ENCODE measurements at places on chromosomes 7 and 10. TPM values are rescaled to one million over a fixed set of nuclear protein-coding genes. Genes with fewer than 3 reads are reported as not detected.

- DNase-seq = no peak
Observed at GRCh38 chr10:86785968-86786367, 29.5 kb downstream of the BMPR1A start.

ZDHHC16 gene
- 49.2 TPM for total RNA-seq

- no peak for DNase-seq
Observed at GRCh38 chr10:72509206-72509799, 116.6 kb downstream of the MICU1 start.

PIK3CG gene
- total RNA-seq = 13.4 TPM

- DNase-seq = no peak
Observed at GRCh38 chr10:29555746-29556481, 78.9 kb downstream of the SVIL start.

DNA sequence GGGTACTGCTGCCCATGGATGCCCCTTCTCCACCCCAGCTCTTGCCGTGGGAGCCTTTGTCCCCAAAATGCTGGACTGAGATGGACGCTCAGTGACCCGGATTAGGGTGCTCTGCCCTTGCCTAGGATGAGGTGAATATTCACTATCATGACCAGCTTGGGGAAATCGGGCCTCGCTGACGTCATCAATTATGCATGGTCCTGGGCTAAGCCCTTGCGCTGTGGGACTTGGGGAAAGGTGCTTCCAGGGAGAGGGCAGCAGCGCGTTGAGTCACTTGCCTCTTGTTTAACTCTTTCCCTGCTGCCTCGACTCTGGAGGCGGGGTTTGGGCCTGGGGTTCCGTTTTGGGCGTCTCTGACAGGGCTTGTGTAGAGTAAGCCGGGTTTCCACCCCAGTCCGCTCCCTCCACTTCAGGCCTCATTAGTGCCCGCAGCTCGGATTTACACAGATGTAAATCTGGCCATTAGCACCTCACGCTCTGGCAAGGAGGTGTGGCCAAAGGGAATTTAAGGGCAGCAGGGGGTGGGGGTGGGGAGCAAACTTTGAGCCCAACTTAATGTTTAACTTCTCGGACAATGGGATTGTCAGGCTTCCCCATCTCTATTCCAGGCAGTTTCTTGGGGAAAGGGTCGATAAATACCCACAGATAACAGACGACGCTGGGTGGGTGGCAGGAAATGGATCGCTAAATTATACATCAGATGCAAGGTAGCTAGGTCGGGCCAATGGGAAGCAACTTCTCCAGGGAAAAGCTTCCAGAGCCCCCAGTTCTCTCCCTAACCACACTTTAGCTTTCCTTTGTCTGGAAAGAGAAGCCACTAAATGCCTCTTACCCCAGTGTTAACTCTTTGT, 51.3 kb upstream of the TCF7L2 start:
- DNase-seq = no peak

DNA sequence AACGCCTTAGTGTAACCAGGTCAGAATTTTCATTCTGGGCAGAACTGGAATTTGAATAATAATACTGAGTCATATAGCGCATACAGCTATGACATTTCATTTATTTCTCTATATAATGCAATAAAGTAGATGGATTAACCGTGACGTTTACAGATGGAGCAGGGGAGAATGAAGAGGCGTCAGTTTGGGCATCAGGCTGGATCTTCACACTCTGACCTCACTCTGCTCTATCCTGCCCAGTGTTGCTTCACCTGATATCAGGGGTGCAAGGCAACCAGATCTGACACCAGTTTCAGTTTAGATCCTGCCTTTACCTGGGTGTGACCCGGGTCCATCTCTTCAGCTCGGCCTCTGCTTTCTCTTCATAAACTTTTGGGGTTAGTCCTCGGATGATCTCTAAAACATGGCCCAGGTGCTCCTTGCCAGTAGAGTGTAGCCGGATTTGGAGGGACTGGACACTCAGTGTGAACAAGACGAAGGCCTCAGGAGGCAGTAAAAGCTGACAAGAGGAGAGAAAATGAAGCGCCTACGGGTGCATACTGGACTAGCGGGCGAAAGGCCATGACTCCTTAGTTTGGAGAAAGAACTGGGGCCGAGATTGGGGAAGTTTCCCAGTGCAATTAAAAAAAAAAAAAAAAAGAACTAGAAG, 1.4 kb upstream of the ZYX start:
- DNase-seq = no peak

- no peak for DNase-seq
Observed at GRCh38 chr10:73840056-73840402, 28.6 kb upstream of the NDST2 start.

DNA sequence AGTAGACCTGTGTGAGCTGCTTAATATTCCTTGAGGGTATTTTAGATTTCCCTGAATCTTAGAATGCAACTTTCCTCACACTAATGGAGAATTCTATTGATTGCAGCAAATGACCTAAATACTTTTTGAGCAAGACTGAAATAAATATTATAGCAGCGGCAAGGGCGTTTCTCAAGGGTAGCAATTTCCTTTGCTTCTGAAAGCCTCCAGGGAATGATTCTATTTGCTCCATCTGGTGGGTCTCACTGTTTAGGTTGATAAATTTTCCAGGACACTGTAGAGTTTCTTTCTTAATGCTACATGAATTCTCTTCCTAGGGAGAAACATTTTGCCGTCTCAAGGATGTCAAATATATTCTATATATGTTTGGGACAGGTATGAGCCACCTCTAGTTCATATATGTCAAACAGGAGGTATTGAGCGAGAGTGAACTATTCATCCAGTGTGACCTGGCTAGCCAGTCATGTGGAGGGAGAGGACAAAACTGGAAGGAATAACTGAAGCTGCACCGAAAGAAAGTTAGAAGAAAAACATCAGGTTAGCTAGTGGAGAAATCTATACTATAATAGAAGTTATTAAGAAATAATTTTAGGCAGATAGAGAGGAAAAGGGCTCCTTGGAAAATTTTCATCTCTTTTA, 57.9 kb upstream of the FZD8 start:
- DNase-seq = no peak

GRCh38 chr10:78915190-78915518, 153.6 kb upstream of the ZMIZ1 start:
- DNase-seq = peak; percentile 67

DNA sequence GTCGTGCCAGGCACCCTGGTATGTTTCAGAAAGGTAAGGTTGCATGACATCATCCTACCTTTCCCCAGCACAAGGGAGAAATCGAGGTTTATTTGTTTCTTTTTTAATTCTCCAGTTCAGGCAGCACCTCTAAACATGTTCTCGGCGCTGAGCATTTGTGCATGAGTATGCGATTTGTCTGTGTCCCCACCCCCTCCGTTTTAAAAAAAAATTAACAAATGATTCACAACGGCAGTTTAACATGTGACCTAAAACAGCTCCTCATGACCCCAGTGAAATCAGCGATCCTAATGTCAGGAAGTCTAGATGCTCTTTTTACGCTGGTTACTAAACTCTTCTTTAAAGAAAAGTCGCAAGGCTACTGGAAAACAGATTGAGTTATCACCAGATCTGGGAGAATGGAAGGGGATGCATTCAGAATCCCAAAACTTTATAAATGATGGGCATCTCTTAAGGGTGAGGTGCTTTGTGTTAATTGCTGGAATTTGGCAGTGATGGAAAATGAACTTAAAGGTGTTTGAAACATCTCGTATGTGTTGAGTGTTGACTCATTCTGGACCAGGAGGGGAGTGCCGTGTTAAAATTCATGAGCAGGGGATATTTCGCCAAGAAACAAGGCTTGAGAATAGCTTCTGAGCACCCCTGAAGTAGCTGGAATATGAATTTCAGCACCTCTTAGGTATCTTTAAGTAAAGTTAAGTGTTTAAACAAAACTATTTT, 106.8 kb upstream of the PDCD4 start:
- no peak for DNase-seq

DNA sequence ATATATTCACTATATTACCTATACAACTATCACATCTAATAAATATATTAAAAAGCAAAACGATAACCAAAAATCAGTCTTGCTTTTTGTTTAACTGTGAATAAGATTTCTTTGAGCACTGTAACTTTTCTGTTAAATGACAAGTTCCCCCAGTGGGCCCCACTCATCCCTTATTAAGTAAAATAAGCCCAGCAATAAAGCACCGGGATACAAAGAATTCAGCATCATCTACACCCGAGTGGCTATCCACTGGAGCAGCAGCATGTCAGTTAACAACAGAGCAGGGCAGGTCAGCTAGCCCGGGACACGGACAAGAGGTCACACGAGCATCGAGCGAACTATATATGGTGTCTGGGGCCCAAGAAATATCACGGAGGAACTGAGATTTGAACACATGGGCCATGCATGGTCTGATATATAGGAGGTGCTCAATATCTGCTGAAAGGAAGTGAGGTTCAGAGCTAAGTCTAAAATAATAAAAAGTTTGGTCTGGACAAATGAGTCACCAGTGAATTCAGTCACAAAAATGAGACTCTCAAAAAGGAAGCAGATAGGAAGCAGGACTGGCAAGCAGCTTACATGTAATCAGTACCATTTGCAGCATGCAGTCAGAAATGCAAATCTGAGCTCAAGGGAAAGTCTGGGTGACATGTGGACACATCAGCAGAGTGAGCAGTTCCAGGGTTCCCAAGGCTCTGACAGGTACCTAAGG, 4.1 kb downstream of the ERCC6 start:
- DNase-seq = no peak
